A673 (cell line): ENCODE measurements at places on chromosomes 5 and 9. TPM values are rescaled to one million over a fixed set of nuclear protein-coding genes. Genes with fewer than 3 reads are reported as not detected.

- H3K27me3 ChIP-seq = no peaks in the 10 kb centered on the region
- DNase-seq = peak; percentile 86
- H3K4me3 ChIP-seq = no peak overlapping the region
- no peaks in the 10 kb centered on the region for H3K4me1 ChIP-seq
- no peak overlapping the region for H3K27ac ChIP-seq
- H3K36me3 ChIP-seq = peaks cover 16% of the 10 kb centered on the region
These were observed 14.3 kb downstream of the MCCC2 start for GRCh38 chr5:71601222-71602026.

GRCh38 chr9:116646661-116647514 lies 40.2 kb upstream of the TRIM32 start:
- peak; percentile 81 for DNase-seq
- no peak overlapping the region for H3K27ac ChIP-seq
- peaks cover 8% of the 10 kb centered on the region for H3K4me1 ChIP-seq
- H3K4me3 ChIP-seq = no peak overlapping the region
- H3K36me3 ChIP-seq = no peaks in the 10 kb centered on the region
- no peaks in the 10 kb centered on the region for H3K27me3 ChIP-seq

DNA sequence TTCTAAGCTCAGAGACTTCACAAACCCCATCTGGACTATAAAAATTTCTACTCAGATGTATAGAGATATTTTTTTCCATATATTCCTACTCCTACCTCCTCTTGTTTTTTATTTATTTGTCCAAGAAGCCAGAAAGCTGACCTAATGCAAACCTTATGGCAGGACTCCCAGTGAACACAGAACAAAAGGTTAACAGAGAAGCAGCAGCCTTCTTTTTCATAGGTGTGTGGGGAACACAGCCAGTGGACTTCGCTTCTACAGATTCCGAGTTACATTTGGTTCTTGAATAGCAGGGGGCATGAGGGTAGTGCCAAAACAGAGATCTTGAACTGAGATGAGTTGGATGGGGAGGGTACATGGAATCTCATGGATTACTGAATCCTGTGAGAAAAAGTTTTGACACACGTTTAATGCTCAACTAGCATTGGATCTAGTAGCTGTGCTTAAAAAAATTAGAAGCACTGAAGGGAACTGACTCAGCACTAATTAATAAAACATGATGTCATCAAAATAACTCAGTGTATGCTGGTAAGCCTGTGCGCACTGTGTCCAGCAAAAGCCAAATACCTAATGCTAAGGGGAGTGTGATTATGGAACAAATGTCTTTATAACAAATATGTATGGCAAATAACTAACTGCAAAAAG lies 240.1 kb downstream of the GABRB2 start:
- H3K4me3 ChIP-seq = no peak overlapping the region
- no peak for DNase-seq
- H3K27ac ChIP-seq = no peak overlapping the region

- no peak overlapping the region for H3K4me3 ChIP-seq
- no peaks in the 10 kb centered on the region for H3K36me3 ChIP-seq
- no peak for DNase-seq
- no peaks in the 10 kb centered on the region for H3K27me3 ChIP-seq
These were observed 14.5 kb downstream of the SLC22A4 start for GRCh38 chr5:132308701-132309100.

NOXA1 gene
- total RNA-seq = 0.28 and 0.79 TPM in 2 replicates

DNA sequence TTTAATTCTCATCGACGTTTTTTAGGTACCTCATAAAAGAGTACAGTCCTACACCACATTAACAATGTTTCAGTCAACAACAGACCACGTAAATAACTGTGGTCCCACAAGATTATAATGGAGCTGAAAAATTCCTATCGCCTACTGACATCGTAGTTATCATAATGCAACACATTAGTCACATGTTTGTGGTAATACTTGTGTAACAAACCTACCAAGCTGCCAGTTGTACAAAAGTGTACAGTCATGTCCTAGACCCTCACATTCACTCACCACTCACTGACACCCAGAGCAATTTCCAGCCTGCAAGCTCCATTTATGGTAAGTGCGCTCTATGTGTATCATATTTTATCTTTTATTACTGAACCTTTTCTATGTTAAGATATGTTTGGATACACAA lies 16.8 kb downstream of the GNAQ start:
- H3K4me1 ChIP-seq = peaks cover 34% of the 10 kb centered on the region
- DNase-seq = no peak
- H3K27me3 ChIP-seq = no peaks in the 10 kb centered on the region
- no peak overlapping the region for H3K27ac ChIP-seq
- no peak overlapping the region for H3K4me3 ChIP-seq

IL31RA gene
- 0.11 and 0.24 TPM in 2 replicates for total RNA-seq

DNA sequence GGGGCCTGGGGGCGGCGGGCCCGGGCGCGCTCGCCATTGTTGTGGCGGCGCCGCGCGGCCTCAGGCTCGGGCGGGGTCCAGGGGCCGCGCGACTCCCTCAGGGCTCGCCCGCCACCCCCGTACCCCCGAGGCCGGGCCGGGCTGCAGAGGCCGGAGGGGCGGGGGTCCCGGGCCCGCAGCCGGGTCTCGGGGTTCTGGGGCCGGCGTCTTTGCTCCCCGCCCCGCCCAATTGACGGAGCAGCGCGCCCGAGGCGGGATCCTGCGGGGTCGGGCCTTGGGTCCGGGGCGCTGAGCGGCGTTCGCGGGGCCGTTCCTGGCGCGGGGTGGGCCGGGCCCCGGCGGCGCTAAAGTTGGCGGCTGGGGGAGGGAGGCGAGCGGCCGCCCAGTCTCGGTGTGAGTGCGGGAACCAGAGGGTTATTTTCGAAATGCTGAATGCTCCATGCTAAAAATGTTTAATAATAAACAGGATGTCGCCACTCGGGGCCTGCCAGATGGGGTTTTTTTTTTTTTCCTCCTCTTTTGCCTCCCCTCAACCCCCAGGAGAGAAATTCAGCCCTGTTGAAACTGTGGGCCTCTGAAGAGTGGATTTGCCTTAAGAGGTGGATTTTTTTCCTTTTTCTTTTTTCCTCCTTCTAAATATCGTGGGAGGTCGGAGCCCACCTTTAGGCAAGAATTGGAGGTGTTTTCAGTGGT lies 724 bp downstream of the PRRC2B start:
- no peaks in the 10 kb centered on the region for H3K27me3 ChIP-seq
- H3K4me3 ChIP-seq = peak overlapping the region; percentile 67

- H3K27ac ChIP-seq = no peak overlapping the region
- no peaks in the 10 kb centered on the region for H3K36me3 ChIP-seq
- no peak overlapping the region for H3K4me3 ChIP-seq
- no peak for DNase-seq
- H3K27me3 ChIP-seq = no peaks in the 10 kb centered on the region
These were observed 318.2 kb downstream of the EFNA5 start for GRCh38 chr5:107352576-107352975.

- DNase-seq = peak; percentile 93
- H3K4me1 ChIP-seq = peaks cover 58% of the 10 kb centered on the region
- no peaks in the 10 kb centered on the region for H3K36me3 ChIP-seq
- H3K4me3 ChIP-seq = no peak overlapping the region
- no peaks in the 10 kb centered on the region for H3K27me3 ChIP-seq
These were observed 16.8 kb downstream of the SIL1 start for GRCh38 chr5:139181322-139181730.

- H3K4me1 ChIP-seq = peaks cover 13% of the 10 kb centered on the region
- no peaks in the 10 kb centered on the region for H3K36me3 ChIP-seq
- H3K27ac ChIP-seq = no peak overlapping the region
These were observed 182.9 kb downstream of the AOPEP start for GRCh38 chr9:94909250-94909894.

BRD8 gene
- total RNA-seq = 86.7 and 97.6 TPM in 2 replicates

DNA sequence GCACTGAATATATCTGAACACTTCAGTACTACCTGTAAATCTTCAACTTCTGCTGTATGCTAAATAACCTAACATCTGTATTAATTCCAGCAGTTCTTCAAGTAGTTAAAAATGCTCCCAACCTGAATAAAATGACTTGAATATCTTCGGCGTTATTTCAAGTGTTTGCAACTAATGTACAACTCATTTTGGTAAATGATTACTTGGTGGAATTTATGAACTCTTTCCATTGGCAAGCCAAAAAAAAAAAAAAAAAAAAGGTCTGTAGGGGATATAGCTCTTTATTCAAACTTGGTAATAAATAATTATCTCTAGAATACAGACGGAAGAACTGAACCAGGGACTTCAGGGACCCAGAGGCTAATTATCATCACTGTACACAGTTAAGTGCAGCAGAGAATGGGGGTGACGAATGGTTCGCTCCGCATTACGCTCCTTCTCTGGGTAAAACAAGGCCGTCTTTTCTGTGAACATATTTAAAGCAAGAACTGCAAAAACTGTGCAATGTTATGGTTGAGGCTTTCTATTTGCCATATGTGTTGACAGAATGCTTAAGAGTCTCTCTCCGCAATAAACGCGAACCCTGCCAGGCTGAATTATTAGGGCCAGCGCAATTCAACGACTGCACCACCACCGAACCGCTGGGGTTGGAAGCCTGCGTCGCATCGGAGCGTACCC lies 1.9 kb upstream of the ERBIN start:
- no peaks in the 10 kb centered on the region for H3K27me3 ChIP-seq
- H3K4me1 ChIP-seq = peaks cover 7% of the 10 kb centered on the region
- no peak for DNase-seq
- no peaks in the 10 kb centered on the region for H3K36me3 ChIP-seq
- peak overlapping the region; percentile 90 for H3K27ac ChIP-seq

DNA sequence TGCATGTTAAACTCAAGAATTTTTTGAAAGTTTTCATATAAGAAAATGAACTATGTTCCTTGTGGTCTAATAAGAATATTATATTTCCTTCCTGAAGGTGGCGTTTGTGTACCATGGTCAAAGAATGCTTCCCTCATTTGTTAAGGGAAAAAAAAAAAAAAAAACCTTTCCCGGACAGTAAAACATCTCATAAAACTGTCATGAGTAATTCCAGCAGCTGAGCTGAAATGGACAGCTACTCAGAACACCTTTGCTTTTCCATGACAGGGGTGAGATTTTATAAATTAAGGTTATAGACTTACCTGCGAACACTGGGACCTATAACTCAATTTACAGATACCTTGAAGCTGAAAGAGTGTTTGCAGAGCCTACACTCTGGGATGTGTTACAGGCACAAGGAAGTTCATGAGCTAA lies 113.2 kb upstream of the RANBP3L start:
- DNase-seq = peak; percentile 75
- no peaks in the 10 kb centered on the region for H3K27me3 ChIP-seq
- H3K4me3 ChIP-seq = no peak overlapping the region
- no peaks in the 10 kb centered on the region for H3K4me1 ChIP-seq
- H3K27ac ChIP-seq = no peak overlapping the region

LHX2 gene
- total RNA-seq = 0.17 and 0.26 TPM in 2 replicates

DNA sequence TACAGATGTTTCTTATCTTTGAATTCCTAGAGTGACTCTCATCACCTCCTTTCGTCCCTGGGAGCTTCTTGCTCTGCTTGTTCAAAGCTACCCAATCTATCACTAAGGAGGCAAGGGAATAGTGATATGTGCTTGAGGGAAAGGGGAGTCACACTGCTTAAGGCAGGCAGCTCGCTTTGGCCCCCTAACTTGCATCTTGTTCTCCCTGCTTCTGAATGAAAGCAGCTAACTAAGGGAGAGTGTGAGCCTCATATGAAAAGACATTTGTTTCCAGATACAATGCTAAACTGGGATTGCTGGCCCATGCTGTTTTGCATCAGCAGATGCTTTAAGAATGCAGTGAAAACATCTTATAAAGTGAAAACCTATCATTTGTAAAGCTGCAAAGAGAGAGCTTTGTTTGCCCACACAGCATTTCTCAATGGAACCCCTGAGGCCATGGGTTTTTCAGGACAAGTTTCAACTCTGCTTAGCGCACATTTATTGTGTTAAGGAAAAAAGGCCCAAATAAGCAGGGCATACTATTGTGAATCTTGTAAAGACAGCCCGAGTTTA lies 367.9 kb upstream of the ADAMTSL1 start:
- H3K4me3 ChIP-seq = no peak overlapping the region
- no peak for DNase-seq
- no peaks in the 10 kb centered on the region for H3K4me1 ChIP-seq
- no peaks in the 10 kb centered on the region for H3K27me3 ChIP-seq

GRCh38 chr9:82563094-82563493 lies 499.8 kb downstream of the RASEF start:
- H3K4me3 ChIP-seq = no peak overlapping the region
- H3K36me3 ChIP-seq = no peaks in the 10 kb centered on the region
- no peak overlapping the region for H3K27ac ChIP-seq
- no peaks in the 10 kb centered on the region for H3K27me3 ChIP-seq
- no peak for DNase-seq
- no peaks in the 10 kb centered on the region for H3K4me1 ChIP-seq

BNC2 gene
- 0.45 and 0.74 TPM in 2 replicates for total RNA-seq

SLC25A2 gene
- 0.88 and 1.0 TPM in 2 replicates for total RNA-seq

GRCh38 chr5:148152781-148153180 lies 15.6 kb upstream of the SPINK14 start:
- H3K4me3 ChIP-seq = no peak overlapping the region
- no peaks in the 10 kb centered on the region for H3K4me1 ChIP-seq
- H3K27ac ChIP-seq = no peak overlapping the region
- no peak for DNase-seq

DNA sequence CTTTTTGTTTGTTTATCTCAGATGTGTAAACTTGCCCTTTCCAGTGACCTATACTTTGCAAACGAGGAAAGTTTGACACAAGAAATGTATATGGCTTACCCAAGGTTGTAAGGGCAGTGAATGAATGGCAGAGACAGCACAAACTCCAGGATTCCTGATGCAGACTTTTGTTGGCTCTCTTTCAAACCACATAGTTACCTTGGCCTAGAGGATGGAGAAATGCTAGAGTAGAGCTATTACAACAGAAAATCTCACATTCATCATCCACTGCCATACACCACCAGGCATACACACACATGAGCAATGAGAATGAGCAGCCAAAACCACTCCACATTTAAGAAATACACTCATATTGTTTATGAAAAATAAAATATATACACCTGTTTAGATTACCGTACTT lies 387.0 kb downstream of the TLR4 start:
- H3K27ac ChIP-seq = no peak overlapping the region
- no peak overlapping the region for H3K4me3 ChIP-seq

BAAT gene
- 0.09 and 0.17 TPM in 2 replicates for total RNA-seq

INSYN2B gene
- total RNA-seq = 5.6 and 10.8 TPM in 2 replicates

ARL10 gene
- total RNA-seq = 13.6 and 15.8 TPM in 2 replicates

DRD1 gene
- 0.77 and 0.85 TPM in 2 replicates for total RNA-seq

FYB1 gene
- total RNA-seq = not detected in 2 replicates

GRCh38 chr5:97534166-97534565 lies 351.1 kb upstream of the RIOK2 start:
- peak; percentile 46 for DNase-seq
- no peak overlapping the region for H3K4me3 ChIP-seq
- H3K27ac ChIP-seq = no peak overlapping the region
- peaks cover 14% of the 10 kb centered on the region for H3K27me3 ChIP-seq
- H3K4me1 ChIP-seq = no peaks in the 10 kb centered on the region

DNA sequence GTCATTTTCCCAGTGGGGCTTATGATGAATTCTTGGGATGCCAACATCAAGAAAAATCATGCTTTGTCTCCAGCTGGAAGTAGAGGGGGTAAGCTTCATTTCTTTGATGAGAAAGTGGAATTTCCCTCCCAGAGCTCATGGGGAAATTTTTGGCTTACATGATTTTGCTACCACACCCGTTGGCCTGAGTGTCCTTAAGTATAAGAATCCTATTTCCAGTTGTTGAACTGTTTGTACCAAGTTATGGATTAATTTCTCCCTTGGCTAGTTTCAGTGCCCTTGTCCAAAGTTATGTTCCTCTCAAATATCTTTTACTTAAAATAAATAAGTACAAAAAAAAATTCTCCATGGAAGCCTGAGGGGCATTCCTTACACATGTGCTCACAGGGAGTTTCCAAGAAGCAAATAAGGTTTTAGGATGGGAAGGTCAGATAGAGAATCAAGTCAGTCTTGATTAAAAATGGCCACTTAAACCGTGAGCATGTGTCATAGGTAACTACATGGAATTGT lies 82.3 kb downstream of the PTCD2 start:
- H3K27me3 ChIP-seq = peaks cover 11% of the 10 kb centered on the region
- H3K4me1 ChIP-seq = no peaks in the 10 kb centered on the region
- H3K27ac ChIP-seq = no peak overlapping the region
- no peak overlapping the region for H3K4me3 ChIP-seq
- DNase-seq = no peak

FCHO2 gene
- total RNA-seq = 2.5 and 5.8 TPM in 2 replicates

IL4 gene
- total RNA-seq = not detected in 2 replicates
